ENCODE measurements at places on chromosomes 5 and 9. TPM values are rescaled to one million over a fixed set of nuclear protein-coding genes. Genes with fewer than 3 reads are reported as not detected.

PROB1 gene
- polyA plus RNA-seq, result 1.0 TPM

GRCh38 chr9:117704024-117704575 is at the start of gene TLR4:
Gene TLR4, plus strand, starts transcription at chr9:117704403. Its CDS starts 70 bp downstream, at chr9:117704473.
- no peak for DNase-seq

DNA sequence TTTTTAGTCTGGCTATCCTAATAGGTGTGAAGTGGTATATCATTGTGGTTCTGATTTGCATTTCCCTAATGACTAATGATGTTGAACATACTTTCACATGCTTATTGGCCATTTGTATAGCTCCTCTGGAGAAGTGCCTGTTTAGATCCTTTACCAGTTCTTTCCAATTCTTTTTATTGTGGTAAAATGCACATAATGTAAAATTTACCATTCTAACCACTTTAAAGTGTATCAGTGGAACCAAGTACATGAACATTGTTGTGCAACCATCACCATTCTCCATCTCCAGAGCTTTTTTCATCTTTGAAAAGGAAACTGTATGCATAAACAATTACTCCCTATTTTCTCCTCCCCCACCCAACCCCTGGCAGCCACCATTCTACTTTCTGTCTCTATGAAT is 95.4 kb downstream of the NRG2 start:
- DNase-seq, result no peak

DNA sequence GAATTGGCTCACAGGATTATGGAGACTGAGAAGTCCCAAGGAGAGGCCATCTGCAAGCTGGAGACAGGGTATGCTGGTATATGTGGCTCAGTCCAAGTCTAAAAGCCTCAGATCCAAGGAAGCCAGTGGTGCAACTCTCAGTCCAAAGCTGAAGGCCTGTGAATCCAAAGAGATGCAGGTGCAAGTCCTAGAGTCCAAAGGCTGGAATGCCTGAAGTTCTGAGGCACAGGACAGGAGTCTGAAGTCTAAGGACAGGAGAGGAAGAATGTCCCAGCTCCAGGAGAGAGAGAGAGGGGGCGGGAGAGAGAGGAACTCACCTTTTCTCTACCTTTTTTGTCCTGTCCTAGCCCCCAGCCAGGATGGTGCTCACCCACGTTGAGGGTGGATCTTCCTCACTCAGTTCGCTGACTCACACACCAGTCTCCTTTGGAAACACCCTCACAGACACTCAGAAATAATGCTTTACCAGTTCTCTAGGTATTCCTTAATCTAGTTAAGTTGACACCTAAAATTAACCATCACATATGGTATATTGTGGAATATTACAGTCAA is 49.6 kb downstream of the KCNN2 start:
- DNase-seq, result no peak

FOXI1 gene
- polyA plus RNA-seq, result 1.3 TPM

DNA sequence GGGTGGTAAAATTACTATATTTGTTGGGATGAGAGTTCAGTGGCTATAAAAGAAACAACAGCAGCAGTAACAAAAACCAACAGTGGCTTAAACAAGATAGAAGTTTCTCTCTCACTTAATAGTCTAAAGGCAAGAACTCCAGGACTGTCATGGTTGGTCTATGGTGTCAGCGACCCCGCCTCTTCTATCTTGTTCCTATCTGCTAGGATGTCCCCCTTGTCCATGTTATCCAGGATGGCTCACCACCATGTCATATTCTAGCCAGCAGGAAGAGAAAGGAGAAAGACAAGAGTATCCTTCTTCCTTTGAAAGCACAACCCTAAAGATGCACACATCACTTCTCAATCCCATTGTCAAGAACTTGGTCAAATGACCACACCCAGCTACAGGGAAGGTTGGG is 11.3 kb upstream of the OTP start:
- no peak for DNase-seq

GRCh38 chr5:89053547-89053946 is 170.6 kb upstream of the MEF2C start:
- DNase-seq, result no peak

GRCh38 chr5:133113331-133114061 is 61.7 kb downstream of the HSPA4 start:
- no peak for DNase-seq

NRG2 gene
- polyA plus RNA-seq, result 0.96 TPM

ANKDD1B gene
- polyA plus RNA-seq, result 1.6 TPM

PKN3 gene
- 10.4 TPM for polyA plus RNA-seq

PDZD2 gene
- 6.8 TPM for polyA plus RNA-seq

C5orf52 gene
- not detected for polyA plus RNA-seq
